Activated CD8-positive, alpha-beta memory T cell treated with anti-CD3 and anti-CD28 coated beads, Interleukin-2, amount 50 U/mL, for 48 hours (primary cell): ENCODE measurements at places on chromosomes 12 and 14.
A peak's percentile ranks its signal among the peaks of the same experiment; 100 is the strongest.

GRCh38 chr12:52127683-52128450 lies 48.4 kb downstream of the SMIM41 start:
- DNase-seq: no peak

DNA sequence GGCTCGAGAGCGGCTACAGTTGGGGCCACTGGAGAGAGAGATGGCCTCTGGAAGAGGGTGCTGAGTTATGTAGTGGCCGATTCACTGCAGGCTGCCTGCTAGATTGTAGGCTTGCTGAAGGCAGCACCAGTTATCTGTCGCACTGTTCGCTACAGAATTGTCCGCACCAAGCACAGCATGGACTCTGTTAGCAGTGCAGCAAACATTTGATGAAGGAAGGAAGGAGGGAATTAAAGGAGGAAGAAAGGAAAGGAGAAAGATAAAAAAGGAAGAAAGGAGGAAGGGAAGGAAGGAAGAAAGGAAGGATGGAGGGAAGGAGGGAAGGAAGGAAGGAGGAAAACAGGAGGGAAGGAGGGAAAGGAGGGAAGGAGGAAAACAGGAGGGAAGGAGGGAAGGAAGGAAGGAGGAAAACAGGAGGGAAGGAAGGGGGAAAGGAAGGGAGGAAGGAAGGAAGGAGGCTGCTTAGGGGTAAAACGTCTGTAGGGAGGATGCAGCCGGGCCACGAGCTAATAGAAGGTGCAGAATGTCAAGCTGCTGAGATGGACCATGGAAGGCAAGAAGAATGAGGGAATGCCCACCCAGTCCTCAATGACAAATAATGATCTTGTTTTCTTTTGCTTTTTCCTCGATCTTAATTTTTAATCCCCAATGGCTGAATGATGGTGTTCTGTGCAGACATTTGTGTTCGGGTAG lies 27.3 kb upstream of the ADIPOR2 start:
- DNase-seq: no peak

DNA sequence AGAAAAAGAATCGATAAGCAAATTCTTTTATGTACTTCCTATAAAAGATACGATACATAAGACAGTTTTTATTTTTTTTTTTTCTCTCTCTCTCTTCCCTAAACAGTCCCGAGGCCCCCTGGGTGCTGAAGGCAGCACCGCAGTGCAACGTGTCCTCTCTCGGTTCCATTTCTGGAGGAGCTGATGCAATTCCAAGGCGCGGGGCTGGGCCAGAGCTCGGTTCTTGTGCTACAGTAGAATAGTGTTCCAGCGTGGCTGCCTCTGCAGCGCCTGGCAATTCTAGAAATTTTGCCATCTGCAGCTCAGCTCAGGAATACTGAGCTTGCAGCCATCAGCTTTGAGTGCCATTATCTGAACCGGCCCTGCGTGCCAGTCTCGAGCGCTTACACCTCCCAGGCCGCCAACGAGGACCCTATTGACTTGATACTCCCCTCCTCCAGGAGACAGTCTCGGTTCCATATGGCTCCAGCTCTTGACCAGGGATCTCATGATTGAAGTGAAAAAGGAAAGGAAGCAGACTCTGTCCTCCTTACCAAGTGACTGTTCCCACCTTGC lies 630 bp downstream of the ALDH1L2 start:
- peak; percentile 56 for DNase-seq

DNA sequence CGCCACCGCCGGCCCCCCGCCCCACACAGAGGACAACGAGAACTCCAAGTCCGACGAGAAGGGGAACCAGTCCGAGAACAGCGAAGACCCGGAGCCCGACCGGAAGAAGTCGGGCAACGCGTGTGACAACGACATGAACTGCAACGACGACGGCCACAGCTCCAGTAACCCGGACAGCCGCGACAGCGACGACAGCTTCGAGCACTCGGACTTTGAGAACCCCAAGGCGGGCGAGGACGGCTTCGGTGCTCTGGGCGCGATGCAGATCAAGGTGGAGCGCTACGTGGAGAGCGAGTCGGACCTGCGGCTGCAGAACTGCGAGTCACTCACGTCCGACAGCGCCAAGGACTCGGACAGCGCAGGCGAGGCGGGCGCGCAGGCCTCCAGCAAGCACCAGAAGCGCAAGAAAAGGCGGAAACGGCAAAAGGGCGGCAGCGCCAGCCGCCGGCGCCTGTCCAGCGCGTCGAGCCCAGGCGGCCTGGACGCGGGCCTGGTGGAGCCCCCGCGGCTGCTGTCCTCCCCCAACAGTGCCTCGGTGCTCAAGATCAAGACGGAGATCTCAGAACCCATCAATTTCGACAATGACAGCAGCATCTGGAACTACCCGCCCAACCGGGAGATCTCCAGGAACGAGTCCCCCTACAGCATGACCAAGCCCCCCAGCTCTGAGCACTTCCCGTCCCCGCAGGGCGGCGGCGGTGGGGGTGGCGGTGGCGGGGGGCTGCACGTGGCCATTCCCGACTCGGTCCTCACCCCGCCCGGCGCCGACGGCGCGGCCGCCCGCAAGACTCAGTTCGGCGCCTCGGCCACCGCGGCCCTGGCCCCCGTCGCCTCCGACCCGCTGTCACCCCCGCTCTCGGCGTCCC lies 150.9 kb downstream of the EGLN3 start:
- no peak for DNase-seq

DNA sequence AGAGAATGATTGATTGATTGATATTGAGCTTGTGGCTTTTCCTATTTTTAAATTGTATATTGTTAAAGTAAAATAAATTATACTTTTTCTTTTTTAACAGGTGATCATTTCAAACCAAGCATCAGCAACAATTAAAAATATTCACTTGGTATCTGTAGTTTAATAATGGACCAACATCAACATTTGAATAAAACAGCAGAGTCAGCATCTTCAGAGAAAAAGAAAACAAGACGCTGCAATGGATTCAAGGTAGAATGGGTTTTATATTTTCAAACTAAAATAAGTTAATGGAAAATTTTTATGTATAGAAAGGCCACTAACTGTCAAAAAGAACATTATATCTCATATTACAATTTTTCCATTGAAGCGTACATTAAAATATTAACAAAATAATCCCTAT lies 5.1 kb downstream of the SLCO1B3 start:
- DNase-seq: no peak

- no peak for DNase-seq
Measured at GRCh38 chr12:104792570-104792969, 165.5 kb downstream of the SLC41A2 start.

DNA sequence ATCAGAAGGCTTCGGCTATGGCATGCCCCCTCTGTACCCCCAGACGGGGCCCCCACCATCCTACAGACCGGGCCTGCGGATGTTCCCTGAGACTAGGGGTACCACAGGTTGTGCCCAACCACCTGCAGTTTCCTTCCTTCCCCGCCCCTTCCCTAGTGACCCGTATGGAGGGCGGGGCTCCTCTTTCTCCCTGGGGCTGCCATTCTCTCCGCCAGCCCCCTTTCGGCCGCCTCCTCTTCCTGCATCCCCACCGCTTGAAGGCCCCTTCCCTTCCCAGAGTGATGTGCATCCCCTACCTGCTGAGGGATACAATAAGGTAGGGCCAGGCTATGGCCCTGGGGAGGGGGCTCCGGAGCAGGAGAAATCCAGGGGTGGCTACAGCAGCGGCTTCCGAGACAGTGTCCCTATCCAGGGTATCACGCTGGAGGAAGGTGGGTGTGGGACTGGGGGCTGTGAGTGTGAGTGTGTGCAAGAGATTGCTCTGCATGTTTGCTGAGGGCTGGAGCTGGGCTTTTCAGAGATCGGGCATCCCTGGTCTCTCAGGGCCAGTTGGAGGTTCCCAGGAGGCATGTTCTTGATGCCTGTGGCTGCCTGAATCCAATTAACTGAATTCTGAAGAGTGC lies 8.6 kb downstream of the NFATC4 start:
- no peak for DNase-seq

DNA sequence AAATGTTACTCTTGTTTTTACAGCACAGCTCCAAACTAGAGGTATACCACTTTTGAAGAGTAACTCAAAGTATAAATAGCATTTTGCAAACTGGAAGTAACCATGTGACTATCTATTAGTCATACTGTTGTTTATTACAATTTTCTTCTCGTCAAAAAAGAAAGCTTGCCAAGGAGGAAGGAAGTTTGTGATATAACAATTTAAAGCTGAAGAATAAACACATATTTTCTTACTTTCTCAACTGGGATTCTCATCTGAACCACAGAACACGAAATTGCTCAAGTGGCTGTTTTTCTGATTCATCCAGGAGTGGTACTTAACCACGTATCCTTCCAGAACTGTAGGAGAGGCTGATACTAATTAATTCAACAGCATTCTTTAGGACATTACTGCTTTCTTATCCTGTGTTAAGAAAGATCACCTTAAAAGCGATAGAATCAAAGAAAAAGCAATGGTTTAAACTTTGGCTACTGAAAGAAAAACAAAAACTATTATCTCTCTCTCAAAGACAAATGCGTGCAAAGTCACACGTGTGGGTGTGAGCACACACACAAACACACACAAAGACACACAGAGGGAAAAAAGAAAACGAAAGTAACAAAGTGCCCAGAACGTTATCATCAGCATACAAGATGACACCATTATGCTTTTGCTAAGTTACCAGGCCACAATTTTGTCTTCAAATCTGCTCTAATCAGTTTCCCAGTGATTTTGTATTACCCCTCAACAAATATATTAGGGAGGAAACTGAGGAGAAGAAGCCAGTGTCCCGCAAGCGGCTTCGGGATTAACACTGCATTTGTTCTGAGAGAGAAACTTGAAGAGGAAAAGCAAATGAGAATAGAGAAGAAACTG lies at the start of gene CLEC2B:
Gene CLEC2B, minus strand, starts transcription at position 48 of the 855 bp plus-strand sequence.
- DNase-seq: no peak

GRCh38 chr12:10557766-10558165 lies 52.1 kb downstream of the EIF2S3B start:
- no peak for DNase-seq

GRCh38 chr12:6416596-6416995 lies 28.2 kb upstream of the CD27 start:
- no peak for DNase-seq

DNA sequence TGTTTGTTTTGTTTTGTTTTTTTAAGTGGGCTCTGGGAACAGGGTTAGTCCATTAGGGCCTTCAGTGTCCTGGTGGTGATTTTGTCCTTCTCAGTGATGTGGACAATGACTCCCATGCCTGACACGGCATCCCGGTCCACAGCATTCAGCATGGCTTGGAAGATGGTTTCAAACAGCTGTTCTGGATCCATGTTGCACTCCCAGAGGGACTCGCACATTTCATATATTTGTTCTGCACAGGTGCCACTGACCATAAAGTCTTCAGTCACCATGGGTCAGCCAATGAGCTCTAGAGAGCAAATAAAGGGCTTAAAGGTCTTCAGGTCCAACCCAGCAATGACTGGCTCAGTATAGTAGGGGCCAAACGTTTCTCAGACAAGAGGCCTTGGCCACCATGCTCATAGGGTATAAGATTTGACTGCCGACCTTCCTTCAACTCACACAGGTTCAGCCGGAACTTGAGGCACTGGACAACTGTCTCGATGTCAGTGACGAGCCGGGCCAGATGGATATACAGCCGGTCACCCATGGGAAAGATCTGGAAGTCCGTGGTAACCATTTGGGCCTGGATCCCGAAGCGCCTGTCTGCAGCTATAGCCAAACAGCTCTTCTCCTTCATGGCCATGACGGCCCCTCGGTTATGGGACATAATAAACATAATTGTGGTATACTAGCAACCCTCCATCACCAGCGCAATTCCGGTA lies 18.0 kb downstream of the OR10P1 start:
- no peak for DNase-seq

- no peak for DNase-seq
Measured at GRCh38 chr12:88063375-88063774, 34.2 kb upstream of the C12orf50 start.

- no peak for DNase-seq
Measured at GRCh38 chr12:94265966-94266745, 117.8 kb downstream of the PLXNC1 start.

- no peak for DNase-seq
Measured at GRCh38 chr14:68682166-68683103, 110.4 kb downstream of the ZFP36L1 start.

DNA sequence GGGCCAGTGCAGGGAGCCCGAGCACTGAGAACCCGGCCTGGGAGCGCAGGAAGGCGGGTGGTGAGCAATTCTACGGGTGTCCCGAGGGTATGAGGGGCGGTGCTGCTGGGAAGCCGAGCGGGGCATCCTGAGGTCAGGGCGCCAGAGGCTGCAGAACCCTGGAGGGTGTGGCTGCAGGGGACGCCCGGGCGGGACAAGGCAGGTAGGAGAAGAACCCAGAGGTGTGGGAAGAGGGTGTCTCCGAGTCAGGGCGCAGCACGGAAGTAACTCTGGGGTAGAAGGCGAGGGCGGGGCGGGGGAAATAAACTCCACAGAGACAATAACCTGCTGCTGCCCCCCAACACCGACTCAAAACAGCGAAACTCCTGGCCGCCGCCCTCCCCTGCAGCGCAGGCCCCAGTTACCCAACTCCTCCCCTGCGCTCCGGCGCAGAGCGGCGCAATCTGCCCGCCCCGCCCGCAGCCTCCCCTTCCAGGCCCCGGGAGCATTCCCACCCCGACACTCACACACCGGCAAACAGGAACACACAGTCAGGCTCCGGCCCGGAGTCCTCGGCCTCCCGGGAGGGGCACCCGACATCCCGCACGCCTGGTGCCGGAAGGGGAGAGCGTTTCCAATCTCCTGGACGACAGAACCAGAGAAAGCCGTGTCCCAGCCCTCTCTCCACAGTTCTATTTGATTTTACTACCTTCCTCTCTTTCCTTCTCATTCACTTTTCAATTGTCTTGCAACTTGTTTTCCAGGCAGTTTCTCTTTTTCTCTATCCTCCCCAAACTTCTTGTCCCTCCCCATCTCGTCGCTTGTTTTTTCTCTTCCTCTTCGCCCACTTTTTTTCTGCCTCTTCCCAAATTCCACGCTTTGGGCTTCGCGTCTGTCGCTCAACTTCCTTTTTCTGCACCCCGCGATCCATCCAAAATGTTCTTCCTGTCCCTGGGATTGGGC lies 2.4 kb downstream of the HRK start:
- DNase-seq: no peak

GRCh38 chr12:67991158-67991557 lies 1.9 kb downstream of the IFNG-AS1 start:
- no peak for DNase-seq

- no peak for DNase-seq
Measured at GRCh38 chr12:74614426-74614825, 76.8 kb downstream of the ATXN7L3B start.

DNA sequence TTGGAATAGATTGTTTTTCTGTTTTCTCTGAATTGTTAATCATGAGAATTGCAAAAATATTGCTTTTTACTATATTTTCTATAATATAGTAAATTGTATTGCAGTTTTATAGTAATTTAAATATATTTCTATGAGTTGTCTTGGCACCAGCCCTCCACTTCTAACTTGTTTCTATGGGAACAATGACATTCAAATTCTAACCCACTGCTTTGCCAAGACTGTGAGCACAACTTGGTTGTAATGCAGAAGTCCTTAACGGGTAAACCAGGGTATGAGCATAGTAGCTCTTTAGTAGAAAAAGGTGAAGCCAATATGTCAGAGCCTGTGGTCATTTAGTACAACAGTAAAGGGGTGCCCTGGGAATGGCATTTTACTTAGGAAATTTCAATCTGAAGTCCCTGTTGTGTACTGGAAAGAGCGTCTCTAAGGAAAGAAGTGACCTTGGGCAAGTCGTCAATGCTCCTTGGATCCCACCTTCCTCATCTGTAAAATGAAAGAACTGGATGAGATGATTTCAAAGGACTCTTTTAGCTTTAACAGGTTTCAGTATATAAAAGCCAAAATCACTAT lies 283.3 kb downstream of the ATP23 start:
- no peak for DNase-seq

- DNase-seq: no peak
Measured at GRCh38 chr14:50669441-50669986, 1.4 kb upstream of the SAV1 start.

- no peak for DNase-seq
Measured at GRCh38 chr12:203462-204260, 10.3 kb downstream of the SLC6A12 start.
